Suppressor macrophage treated with lipopolysaccharide for 1 hour (primary cell): ENCODE measurements at places on chromosomes 5 and 9.
A peak's percentile ranks its signal among the peaks of the same experiment; 100 is the strongest.

DNA sequence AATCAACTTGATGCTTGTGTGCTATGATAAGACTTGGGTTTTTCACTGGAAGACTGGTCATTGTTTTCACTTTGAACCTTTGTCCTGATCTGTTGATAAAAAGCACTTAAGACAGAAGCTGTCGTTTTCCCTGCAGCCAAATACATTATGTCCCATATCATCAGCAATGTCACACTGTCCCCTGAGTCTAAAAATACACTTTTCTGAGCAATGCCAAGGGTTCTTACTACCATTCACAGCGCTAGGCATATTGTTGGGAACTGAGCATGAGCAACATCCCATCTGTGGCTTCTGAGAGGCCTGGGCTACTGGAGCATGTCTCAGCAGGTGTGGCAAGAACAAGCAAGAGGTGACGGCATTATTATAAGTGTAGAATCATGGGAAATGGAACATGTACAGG is 81.8 kb downstream of the SEMA6A start:
- no peak for DNase-seq

DNA sequence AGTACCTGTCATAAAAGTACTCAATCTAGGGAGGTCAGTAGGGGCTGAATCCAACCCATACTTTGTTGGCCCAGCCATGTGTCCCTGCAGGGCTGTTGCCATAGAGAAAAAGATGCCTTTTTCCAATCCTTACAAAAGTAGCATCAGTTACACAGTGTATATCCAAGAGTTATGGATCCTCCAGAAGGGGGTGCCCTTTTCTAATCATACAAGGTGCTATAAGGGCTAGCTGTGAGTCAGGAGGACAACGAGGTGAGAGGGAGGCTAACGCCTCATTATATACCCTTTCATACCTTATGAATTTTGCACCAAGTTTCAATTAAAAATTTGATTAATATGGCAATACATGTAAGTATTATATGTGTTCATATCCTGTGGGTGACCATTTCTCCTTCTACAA is 4.8 kb downstream of the KIAA0825 start:
- DNase-seq, result peak; percentile 24

- DNase-seq, result no peak
These were observed 8.4 kb upstream of the CREBRF start for GRCh38 chr5:173047838-173048105.

GRCh38 chr5:171954721-171955120 is 51.7 kb downstream of the FBXW11 start:
- DNase-seq, result no peak
